Hematopoietic multipotent progenitor cell (in vitro differentiated cells): ENCODE measurements at places on chromosomes 1 and 21. TPM values are rescaled to one million over a fixed set of nuclear protein-coding genes. Genes with fewer than 3 reads are reported as not detected.

DNA sequence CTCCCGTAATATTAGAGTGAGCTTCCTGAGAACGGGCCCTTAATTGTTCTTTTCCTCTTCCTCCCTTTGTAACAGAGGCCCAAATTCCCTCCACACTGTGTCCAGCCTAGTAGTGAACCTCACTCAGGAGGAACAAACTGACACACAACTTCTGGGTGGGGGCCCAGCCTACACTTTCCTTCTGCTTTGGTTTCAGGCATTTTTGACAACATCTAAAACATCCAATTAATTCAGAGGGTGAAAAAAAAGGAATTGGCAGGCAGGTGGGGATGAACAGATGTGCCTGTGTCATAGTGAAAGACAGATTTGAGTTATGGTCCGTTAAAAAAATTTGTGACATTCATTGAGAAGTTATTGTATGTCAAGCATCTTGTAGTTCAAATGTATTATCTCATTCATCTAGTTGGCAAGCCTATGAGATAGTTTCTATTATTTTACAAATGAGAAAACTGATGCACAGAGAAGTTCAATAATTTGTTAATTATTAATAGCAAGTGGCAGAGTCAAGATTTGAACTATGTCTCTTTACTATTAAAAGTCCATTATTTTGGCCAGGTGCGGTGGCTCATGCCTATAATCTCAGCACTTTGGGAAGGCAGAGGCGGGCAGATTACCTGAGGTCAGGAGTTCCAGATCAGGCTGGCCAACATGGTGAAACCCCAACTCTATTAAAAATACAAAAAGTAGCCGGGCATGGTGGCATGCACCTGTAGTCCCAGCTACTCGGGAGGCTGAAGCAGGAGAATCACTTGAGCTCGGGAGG, 41.6 kb upstream of the LRIG2 start:
- no peak for DNase-seq

The RASAL2 gene
- 5.4 TPM for total RNA-seq

The CDA gene
- total RNA-seq: 0.27 TPM

The TBX15 gene
- total RNA-seq: under 0.01 TPM

DNA sequence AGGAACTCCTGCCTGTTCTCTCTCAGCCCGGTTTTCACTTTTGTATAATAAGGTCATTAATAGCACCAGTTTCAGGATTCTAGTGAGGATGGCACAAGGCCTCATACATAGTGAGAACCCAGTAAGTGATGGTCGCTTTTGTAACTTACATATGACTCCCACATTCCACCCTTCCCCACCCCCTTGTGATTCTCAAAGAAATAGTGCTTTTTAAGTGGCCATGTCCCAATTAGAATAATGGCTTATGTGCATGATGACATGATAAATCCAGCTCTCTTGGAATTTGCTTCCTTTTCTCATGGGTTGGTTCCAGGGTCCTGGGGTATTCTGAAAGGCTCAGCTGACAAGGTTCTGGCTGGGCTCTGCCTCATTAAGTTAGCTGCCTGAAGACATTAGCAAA, 189.9 kb downstream of the URB2 start:
- no peak for DNase-seq
